ENCODE measurements at places on chromosomes 2 and 18.
A peak's percentile ranks its signal among the peaks of the same experiment; 100 is the strongest.

DNA sequence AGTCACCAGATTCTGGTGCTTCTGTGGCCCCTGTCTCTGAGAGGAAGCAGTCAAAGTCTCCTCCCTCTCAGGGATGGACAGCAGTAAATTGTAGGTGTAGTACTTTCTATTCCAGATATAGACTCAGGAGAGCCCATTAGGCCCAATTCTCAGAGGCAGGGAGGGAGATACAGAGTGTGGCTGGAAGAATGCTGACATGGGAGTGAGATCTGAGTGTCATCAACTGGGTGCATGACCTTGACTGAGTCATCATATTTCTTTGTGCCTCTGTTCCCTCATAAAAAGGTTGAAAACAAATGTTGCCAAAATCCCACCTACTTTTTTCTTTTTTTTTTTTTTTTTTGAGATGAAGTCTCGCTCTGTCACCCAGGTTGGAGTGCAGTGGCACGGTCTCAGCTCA lies 506.1 kb downstream of the BCL11A start:
- DNase-seq: no peak

DNA sequence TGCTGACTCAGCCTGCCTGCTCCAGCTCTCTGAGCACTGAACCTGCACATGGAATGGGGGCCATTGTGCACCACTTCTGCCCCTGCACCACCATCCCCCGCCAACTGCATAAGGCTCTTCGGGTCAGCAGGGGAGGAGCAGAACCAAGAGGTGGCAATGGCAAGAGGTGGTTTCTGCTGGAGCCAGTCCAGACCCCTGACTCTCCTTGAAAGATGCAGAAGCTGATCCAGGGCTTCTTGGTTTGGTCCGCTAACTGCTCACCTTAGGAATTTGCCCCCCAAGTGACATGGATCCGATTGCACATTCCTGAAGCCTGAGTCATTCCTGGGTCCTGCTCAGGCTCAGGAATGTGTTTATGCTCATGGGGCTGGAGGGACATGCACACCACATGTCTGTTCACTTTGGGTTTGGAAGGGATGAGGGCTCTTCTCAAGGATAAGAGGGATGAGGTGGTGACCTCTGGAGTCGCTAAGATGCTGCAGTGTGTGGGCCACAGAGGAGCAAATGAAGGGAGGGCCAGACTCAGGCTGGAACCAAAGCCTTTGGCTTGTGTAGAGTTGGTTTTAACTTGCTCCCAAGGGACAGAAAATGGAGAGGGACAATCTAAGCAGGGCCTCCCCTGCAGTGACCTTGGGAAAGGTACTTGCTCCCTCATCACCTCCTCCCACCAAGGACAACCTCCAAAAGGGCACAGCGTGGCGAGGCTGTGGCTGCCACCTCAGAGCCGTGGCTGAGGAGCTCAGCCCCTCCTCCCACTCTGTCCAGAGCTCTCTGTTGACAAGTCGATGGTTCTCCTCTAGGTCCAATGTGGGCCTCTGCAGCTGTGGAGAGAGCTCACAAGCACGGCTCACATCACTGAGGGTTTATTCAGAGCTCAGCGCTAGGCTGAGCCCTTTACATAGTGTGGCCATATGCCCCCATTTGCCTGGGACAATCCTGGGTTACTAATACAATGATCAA lies 66.2 kb downstream of the HS1BP3 start:
- no peak for DNase-seq

DNA sequence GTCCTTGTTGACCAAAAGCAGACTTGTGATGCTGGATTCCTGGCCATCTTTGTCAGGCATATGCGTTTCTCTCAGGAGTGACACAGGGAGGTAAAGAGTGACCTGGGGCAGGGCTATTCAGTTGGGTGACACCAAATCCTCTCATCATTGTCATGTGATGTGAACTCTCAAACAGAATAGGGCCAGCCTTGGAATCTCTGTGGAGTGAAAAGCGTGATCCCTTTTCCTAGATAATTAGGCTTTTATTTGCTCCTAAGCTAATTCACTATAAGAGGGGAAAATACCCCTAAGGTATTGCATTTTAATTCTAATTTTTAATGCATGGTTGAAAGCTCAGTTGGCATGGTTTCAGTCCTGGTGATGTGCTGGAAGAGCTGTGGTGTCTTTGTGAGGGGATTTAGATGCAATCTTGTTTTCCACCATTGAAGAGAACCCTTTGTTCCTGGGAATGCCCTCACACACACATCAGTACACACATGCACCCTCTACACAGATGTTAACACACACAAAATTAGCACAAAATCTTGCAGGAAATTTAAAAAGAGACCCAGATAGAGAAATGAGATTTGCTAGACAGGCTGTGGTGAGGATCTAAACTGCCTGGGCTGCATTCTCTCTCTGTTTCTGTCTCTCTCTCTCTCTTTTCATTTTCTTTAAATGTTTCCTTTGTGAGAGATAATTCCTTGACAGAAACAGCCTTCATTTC lies 349.9 kb downstream of the TSN start:
- no peak for DNase-seq

GRCh38 chr2:177346192-177346591 lies 46.4 kb upstream of the AGPS start:
- no peak for DNase-seq

GRCh38 chr18:69870736-69871135 lies 76.9 kb downstream of the CD226 start:
- no peak for DNase-seq

GRCh38 chr18:48541026-48541746 lies 2.4 kb downstream of the CTIF start:
- no peak for DNase-seq

- DNase-seq: no peak
These were observed 171.2 kb downstream of the ZNF516 start for GRCh38 chr18:76323891-76324290.

GRCh38 chr18:44579028-44579702 lies 101.5 kb upstream of the SETBP1 start:
- DNase-seq: no peak

DNA sequence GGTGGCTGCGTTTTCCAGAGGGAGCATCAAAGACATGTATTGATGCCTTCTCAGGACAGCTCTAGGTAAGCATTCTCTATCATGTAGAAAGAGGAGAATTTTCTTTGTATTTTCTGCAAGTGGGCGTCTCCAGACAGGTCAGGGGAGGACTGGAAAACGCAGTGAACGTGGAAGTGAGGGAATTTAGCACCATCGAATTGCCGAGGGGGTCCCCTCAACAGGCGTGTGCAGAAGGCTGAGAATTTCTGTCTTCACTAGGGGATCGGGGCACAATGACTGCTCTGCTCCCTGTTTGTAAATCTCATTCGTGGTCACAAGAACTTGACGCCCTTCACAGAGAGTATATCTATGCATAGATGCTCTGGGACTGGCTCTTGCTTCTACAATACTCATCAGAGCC lies 5.0 kb upstream of the NTSR2 start:
- no peak for DNase-seq

DNA sequence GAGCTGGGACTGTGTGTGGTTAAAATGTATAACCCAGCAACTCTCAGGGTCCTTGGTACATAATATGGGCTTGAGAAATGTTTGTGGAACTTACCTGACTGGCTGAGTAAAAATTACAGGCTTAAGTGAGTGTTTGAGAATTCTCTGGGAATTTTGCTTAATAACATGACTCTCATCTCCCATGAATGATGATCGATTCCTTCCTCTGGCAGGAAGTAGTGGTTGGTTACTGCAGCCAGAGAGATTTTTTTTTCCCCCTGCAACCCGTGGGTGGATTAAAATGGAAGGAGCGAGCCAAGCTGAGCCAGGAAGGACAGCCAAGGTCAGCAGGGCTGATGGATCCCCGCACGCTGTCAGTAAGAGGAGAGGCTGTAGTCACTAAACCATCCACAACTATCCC lies 40.6 kb upstream of the RFX8 start:
- no peak for DNase-seq

- no peak for DNase-seq
These were observed 211.0 kb downstream of the PMAIP1 start for GRCh38 chr18:60110836-60111235.

GRCh38 chr2:8535469-8535795 lies 146.4 kb upstream of the ID2 start:
- no peak for DNase-seq

- no peak for DNase-seq
These were observed 52.7 kb downstream of the CMPK2 start for GRCh38 chr2:6812857-6813530.

DNA sequence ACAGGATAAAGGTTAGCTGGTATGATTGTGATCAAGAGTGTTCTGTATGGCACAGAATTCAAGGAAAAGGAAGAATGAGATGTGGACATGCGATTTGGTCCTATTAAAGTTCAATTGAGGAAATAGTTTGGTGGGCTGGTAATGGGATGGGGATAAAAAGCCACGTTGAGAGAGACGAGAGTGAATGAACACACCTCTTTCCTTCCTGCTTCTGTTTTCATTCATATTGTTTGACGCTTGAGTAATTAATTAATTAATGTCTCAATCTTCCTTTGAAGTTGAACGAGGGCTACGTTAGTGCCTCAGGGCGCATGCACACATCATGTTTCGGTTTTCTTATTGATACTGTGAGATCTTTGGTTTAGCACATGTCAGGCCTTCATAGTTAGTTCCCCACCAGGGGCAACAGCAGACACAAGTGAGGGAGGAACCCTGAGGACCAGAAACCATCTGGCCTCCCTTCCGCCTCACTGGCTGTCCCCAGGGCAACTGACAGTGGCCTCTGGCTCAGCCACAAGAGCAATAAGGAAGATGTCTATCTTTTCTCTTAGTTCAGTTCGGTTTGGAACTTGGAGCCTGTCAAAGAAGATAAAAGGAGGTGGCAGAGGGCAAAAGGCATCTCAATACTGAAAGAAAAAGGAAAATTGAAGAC lies 116.0 kb downstream of the LIPG start:
- DNase-seq: no peak

DNA sequence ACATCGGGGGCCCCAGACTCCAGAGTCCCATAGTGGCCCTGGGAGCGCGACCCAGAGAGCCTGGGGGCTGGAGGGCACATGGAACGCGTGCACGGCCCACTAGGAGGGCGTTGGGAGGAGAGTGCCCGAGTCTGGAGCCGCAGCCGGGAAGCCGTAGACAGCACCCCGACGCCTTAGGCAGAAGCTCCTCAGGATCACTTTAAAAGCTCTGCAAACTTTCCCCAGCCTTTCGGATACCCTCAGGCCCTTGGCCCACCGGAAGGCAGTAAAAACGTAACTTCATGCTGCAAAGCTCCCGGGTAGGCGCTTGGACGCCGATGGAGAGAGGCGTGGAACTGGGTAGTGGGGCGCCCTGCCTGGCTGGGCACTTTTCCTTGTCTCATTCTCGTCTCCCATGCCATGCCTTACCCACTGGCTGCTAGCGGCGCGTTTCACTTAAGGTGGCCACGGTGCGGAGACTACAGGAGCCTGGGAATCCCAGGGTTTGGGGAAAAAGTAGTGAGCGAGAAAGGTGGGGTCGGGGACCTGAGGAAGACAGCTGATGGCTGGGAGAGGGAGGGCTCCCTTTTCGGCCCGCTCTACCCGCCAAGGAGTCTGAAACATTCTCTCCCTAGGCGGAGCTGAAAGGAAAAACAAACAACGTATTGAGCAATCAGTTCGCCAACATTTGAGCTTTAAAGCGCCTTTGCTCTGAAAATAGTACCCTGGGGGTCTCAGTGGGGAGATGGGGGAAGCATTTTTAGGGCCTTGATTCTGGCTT lies 141.8 kb downstream of the MEIS1 start:
- DNase-seq: no peak

- no peak for DNase-seq
These were observed 18.5 kb downstream of the CCDC138 start for GRCh38 chr2:108805032-108805431.

DNA sequence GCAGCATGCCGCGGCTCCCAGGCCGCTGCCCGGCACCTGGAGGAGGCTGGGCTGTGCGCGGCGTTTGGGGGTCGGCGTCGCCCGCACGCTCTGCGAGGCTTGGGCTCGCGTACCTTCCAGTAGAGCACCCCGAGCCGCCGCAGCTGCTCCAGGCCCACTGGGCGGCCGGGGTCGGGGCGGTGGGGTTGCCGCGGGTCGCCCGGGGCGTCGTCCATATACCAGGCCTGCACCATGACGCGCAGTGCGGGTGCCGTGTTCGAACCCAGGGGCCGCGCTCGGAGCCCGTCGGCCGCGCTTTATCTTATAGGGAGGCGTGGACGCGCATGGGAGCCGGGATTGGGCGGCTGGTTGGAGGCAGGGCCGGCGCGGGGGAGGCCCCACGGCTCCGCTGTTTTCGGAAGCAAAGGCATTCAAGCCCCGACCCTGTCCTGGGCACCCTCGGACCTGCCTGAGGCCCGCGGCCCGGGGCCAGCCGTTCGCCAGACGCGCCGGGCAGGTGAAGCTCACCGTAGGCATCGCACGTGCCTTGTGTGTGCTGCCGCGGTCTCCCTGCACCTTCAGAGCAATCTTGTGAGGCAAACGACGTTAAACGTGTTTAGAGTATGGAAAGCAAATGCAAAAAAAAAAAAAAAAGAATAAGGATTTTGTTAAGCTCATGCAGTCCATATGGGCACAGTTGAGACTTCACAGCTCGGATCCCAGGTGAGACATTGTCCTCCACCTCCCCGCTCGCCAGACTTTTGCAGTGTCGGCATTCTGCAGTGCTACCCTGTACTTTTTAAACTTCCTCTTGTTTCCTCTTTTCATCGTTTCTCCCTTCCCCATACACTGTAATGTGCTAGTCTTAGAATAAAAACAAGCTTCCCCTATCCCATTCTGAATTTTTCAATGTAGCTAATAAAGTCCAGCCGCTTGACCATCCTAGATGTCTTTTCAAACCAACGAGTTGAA lies at the start of gene ADI1:
ADI1 (minus strand) TSS at position 277 of the 951 bp plus-strand sequence; CDS start at position 233, 44 bp downstream.
- DNase-seq: peak; percentile 69

DNA sequence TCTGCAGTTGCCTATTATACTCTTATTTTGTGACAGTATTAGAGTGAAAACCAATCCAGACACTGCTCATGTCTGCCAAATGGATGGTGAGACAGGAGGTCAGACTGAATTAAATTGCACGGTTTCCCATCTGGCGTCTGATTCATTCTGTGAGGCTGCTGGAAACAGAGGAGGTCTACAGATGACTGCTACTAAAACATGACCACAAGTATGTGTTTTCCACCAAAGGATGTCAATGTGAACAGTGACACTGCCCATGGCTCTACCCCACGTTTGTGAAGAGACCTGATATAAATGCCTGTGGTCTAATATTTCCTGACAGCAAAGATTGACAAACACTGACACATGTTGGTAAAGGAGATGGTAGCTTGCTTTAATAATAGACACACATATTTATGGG lies 104.3 kb upstream of the ST6GAL2 start:
- no peak for DNase-seq

Measured in activated T-helper 9 cell treated with anti-CD3 and anti-CD28 coated beads, Interleukin-2, amount 50 U/mL, for 16 hours (primary cell).